Stimulated activated CD4-positive, alpha-beta T cell treated with anti-CD3 and anti-CD28 coated beads, Interleukin-1b, Interleukin-23, amount 100 ng/mL, for 1 hour (primary cell): ENCODE measurements at places on chromosomes 16 and 17.

- DNase-seq = no peak
These were observed 4.7 kb downstream of the KRT37 start for GRCh38 chr17:41419716-41420115.

DNA sequence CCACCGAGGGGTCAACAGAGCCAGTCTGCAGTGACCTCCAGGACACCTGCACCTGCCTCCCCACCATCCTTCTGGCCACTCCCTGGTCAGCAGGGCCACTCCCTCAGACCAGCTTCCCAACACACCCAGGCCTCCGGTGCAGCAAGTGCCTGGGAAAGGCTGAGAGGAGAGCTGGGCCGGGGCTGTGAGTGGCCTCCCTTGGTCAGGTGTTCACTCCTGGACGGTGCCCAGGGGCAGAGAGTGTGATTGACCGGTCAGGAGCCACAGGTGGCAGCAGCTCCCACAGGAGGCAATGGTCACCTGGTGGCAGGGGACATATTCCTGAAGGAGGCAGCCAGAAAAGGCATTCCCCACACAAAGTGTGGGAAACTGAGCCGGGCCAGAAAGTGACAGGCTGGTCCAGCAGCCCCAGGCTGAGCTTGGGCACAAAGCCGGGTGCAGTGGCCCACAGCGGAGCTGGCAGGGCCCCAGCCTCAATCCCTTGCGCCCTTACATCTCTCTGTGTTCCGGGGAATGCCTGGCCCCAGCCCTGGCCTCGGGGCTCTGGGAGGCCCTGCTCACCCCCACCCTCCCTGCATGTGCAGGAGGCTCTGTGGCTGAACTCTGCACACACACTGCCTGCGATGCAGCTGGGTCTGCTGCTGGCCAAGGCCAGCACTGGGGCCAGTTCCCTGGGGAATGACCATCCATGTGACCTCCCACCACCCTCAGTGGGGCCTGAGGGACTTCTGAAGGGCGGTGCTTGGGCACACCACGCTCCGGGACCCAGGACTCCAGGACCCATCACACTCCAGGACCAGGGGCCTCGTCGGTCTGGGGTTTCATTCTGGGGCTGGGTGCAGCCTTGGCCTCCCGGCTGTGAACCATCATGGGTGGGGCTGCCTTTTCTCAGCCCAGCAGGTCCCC is 1.2 kb upstream of the C17orf99 start:
- no peak for DNase-seq

DNA sequence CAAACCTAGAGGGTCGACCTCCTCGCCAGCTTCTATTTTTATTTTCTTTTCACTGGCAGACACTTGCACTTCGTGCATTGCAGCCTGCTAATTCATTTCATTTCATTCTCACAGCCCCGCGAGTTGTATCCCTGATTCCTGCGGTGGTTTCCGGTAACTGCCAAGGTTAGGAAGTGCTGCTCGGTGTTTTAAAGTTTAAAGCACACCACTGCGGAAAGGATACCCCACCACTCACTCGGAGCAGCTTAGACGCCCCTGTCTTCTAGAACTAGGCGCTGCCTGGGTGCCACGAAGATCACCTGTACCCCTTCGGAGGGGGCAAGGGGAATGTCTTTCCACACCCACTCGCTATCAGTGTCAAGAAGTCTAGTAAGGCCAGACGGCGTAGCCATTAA is 509 bp downstream of the CNEP1R1 start:
- DNase-seq = peak; percentile 2

DNA sequence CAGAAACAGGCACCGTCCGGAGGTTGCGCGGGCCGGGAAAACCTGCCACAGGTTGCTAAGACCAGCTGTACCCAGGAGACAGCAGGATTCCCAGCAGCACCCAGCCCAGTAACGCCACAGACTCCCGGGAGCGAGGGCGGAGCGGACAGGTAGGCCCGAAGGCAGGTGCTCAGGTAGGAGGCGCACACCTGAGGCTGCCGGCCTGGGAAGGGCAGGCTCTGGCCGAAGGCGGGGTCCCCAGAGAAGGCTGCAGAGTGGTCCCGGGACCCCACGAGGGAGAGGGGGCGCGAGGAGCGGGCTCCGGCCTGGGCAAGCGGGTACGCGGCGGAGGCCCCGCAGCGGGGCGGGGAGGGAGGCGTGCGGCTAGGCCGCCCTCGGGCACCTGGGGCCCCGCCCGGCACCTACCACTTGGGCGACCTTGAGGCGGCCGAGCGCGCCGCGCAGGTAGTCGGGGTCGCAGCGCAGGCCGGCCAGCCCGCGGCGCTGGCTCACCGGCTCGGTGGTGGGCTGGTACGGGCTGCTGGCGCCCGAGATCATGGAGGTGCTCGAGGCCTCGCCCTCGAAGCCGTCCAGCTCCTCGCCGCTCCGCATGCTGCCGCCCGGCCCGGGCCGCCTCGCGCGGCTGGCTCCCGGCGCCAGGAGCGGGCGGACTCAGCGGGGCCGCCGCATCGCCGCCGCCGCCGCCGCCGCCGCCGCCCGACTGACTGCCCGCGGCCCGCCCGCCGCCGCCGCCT is 441 bp downstream of the CMTM4 start:
- no peak for DNase-seq

GRCh38 chr17:63126607-63127006 is 160.6 kb downstream of the TANC2 start:
- no peak for DNase-seq
